ENCODE measurements at places on chromosomes 1 and 21. TPM values are rescaled to one million over a fixed set of nuclear protein-coding genes. Genes with fewer than 3 reads are reported as not detected.

The CLDN19 gene
- not detected for total RNA-seq

The PEA15 gene
- total RNA-seq: 15.9 TPM

The FMO1 gene
- total RNA-seq: not detected

The RIPK4 gene
- 0.32 TPM for total RNA-seq

The AK5 gene
- 28.0 TPM for total RNA-seq

The PRELP gene
- not detected for total RNA-seq

The DBT gene
- total RNA-seq: 13.3 TPM

The SUSD4 gene
- 16.7 TPM for total RNA-seq

The CDCA8 gene
- total RNA-seq: 1.1 TPM

The RSPH1 gene
- total RNA-seq: 0.12 TPM

The IL22RA1 gene
- not detected for total RNA-seq

The SFN gene
- total RNA-seq: 1.5 TPM

The PDE4B gene
- total RNA-seq: 86.3 TPM

The NBL1 gene
- 38.1 TPM for total RNA-seq

The MYOG gene
- not detected for total RNA-seq

The TSPAN1 gene
- not detected for total RNA-seq

The ZYG11A gene
- 0.09 TPM for total RNA-seq

The SYT2 gene
- total RNA-seq: 0.03 TPM

The OR6K3 gene
- total RNA-seq: not detected

The CASZ1 gene
- total RNA-seq: 14.3 TPM

The C1QB gene
- total RNA-seq: 1.3 TPM

The RNF223 gene
- total RNA-seq: not detected

The C21orf91 gene
- total RNA-seq: 41.1 TPM

The IL20 gene
- total RNA-seq: not detected

The UAP1 gene
- total RNA-seq: 17.2 TPM

The DUSP10 gene
- total RNA-seq: 39.1 TPM

The PCNX2 gene
- 47.2 TPM for total RNA-seq

The S100A2 gene
- not detected for total RNA-seq

The OLFML3 gene
- total RNA-seq: 0.63 TPM

The CCDC185 gene
- total RNA-seq: not detected

The ZNF683 gene
- total RNA-seq: 1.4 TPM

The S100A7 gene
- not detected for total RNA-seq

The TFF3 gene
- total RNA-seq: not detected

The TMEM52 gene
- total RNA-seq: not detected

The AKR7A2 gene
- total RNA-seq: 35.3 TPM

The MROH9 gene
- total RNA-seq: not detected

The TBX19 gene
- total RNA-seq: 3.9 TPM

The ASCL5 gene
- not detected for total RNA-seq

The PLCH2 gene
- 32.8 TPM for total RNA-seq

The RCC2 gene
- total RNA-seq: 50.4 TPM

The METTL13 gene
- 37.6 TPM for total RNA-seq

The TDRD5 gene
- total RNA-seq: not detected

The CENPF gene
- total RNA-seq: 3.2 TPM

The KCNA3 gene
- total RNA-seq: 125 TPM

The KRTAP10-10 gene
- not detected for total RNA-seq

The CELA3B gene
- not detected for total RNA-seq

The GJA4 gene
- not detected for total RNA-seq

The DMRTA2 gene
- total RNA-seq: not detected
